ENCODE measurements at places on chromosomes 12 and 14.

DNA sequence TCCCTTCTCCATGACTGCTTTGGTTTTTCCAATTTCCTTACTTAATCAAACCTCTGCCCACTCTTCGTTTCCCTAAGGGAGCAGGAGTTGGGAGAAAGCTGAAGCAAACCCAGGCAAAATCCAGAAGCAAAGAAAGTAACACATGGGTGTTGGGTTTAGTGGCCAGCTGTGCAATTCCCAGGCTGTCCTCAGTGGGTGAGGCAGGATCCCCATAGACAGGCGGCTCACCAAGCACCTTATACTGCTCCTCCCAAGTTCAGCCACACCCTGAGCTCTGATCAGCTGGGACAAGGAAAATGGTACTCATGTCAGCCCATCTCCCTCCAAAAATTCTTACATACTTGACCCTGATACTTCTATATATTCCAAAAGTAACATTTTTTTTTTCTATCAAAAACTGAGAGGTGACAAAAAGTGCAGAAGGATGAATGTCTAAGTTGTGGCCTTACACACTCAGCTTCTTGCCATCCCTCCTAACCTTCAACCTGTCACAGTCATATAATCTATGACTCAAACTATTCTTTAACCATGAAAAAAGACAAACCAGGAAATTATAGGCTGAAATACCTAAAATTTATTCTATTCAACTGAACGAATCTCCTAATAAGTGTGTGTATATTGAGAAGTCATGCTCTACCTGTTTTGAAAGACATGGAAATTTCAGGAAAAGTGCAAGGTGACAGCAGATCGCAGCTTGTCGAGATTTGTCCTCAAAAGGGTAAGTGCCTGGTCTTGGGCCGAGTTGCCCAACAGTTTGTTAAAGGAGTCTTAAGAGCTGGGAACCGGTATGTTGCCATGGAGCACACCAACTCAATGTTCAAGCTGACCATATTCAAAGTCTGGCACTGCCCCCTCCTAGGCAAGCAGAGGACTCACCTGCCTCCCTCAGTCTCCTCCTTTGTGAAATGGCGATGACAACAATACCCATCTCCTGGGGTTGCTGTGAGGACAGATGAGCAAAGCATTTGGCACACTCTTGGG, 17.6 kb upstream of the ZFP36L1 start:
- no peak for DNase-seq

DNA sequence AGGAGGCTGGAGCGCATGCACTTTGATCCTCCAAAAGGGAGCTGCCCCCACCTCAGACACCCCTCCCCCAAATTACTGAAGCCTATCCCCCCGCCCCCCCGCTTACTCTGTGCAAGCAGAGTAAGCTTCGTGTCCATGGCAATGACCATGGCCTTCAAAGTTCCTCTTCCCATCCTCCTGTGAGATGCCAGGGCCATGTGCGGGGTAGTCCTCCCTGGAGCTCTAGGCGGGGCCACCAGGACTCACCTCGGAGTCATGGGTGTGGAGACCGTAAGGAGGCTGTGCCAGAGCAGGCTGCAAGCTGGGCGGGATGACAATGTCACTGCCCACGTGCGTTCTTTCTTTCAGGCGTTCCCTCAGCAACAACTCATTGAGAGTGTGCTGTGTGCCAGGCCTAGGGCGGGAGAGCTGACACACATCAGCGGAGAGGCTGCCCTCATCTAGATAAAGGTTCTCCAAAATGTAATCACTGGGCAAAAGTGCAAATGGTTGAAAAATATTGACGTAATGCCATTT, 66.8 kb downstream of the C14orf132 start:
- no peak for DNase-seq

- no peak for DNase-seq
Measured at GRCh38 chr12:104022786-104023185, 27.2 kb downstream of the GLT8D2 start.

DNA sequence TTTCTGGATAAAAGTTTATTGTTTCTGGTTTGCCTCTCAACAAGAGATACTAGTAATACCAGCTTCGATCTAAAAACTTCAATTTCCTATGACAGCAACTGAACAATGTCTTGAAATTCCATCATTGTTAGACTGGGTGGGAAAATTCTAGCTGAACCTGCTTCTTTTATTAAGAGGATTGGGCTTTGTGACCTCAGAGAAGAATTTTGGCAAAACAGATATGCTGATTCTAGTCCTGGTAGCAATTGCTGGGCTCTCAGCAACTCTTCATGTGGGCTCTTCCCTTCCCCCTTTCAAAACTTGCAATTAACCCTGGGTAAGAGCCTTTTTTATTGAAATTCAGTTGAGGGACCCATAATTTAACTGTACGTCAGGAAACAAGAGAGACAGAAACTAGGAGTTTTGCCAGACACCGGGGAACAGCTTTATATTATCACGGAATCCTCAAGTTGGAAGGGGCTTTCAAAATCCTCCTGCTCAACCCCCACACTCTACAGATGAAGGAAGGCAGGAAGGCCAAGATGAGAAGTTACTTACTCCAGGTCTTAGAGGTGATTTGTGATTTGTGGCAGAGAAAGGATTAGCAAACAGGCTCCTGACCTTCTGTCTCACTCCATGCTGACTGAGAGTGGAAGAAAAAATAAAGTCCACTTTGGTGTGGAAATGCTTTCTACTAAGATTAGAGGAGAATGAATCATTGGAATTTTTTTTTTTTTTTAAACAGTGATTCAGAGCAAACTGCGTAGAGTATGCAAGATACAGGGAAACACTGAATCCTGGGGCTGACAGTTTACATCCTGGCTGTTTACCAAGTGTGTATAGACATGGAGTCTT, 239.0 kb upstream of the ATP2B1 start:
- no peak for DNase-seq

DNA sequence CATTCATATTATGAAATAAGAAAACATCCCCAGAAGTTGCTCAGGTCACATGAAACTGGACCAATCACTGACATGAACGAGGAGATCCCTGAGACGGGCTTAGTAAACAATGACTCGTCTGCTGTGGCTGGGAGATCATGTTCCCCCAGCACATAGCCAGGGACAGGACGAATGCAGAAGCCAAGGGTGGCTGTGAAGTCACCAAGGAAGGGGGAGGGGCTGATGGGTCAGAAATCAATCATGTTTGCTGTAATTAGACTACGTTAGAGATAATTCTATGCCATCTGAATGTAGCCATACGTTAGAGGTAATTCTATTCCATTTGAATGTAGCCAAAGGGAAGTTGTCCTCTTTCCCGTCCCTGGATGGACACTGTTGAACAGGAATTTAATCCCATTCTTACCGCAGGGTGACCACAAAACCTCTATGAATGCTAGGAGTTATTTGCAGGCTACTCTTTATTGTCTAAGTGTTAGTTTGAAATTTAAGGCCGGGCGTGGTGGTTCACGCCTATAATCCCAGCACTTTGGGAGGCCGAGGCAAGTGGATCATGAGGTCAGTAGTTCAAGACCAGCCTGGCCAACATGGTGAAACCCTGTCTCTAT, 332.9 kb downstream of the TMEM132D start:
- DNase-seq = no peak

Data from tibial artery (tissue), 4 donors.